AG20443 (cell line): ENCODE measurements at places on chromosomes 6 and 20.

DNA sequence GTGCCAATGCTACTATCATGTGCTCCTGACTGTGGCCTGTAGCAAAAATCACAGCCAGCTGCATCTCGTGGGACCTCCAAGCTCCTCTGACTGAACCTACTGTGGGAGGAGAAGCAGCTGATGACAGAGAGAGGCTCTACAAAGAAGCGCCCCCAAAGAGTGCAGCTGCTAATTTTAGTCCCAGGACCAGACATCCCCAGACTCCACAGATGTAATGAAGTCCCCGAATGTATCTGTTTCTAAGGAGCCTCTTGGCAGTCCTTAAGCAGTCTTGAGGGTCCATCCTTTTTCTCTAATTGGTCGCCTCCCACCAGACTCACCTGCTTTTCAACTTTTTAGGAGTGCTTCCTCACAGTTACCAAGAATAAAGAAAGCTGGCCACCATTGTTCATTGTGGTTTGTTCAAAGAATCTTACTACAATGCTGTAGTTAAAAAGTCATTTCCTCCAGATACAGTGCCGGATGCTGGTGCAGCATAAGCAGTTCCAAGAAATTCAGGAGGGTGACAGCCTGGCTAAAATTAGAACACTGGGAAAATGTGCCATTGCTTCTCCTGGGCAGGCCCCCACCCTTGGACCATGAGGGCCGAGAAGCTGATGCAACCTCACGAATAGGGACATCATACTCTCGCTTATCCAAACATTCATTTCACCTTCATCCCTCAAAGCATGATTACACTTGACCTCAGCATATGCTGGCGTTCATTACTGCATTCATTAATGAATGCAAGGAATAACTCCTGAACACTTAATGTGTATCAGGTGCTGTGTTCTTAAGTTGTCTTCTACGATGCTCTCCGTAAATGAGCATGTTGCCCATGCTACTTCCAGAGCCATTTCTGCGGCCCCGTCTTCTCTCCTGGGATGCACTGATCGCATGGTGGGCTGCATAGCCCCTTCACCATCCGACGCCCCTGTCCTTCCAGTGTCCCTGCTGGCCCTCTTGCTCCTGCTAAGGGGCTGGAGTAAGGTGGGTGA is 66.4 kb downstream of the LY86 start:
- peak; percentile 61 for DNase-seq

DNA sequence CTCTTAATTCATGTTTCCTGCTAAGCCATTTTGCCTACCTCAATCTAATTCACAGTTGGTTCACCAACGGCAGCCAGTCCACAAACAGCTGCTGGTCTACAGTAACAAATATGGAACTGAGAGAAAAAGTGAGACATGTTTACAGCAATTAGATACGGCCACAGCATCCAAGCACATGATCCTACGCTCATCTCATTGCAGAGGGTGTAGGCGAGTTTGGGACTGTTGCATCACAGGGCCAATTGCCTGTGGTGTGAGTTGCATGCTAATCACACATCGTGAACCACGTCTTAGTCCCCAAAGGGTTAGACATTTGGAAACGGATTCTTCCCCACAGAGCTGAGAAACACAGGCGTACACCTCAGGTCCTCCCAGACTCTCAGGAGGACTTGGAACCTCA is 166.9 kb downstream of the EYA2 start:
- DNase-seq, result no peak

GRCh38 chr6:135940616-135941167 is 89.2 kb downstream of the PDE7B start:
- no peak for DNase-seq

GRCh38 chr20:22324505-22324904 is 259.9 kb downstream of the FOXA2 start:
- no peak for DNase-seq

DNA sequence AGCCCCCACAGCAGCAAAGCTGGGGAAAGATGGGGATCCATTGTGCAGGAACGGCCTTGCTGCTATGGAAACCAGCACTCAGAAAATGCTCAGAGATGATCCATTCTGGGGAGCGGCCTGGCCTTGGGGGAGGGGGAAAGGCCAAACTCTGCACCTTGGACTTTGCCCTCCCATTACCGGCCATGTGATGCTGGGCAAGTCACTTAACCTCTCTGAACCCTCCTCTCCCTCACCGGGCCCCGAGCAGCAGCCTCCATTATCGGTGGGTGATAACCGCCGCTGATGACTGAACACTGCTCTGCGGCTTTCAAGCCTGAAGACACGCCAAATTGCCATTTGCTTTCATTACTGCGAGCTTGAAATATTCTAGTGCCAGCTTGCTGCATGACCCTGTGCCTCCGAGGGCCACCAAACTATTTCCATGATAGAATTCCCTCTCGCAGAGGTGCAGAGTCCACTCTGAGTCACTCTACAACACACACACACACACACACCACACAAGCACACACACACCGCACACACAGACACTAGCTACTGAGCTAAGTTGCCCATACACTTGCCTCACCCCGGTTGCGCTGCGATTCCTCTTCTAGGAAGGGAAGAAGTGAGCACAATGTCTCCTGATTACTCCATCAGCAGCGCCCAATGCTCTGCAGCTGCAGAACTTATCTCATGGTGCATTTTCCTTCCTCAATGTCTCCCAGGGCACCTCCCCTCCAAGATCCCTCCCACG is 20.6 kb upstream of the SIRPA start:
- no peak for DNase-seq

DNA sequence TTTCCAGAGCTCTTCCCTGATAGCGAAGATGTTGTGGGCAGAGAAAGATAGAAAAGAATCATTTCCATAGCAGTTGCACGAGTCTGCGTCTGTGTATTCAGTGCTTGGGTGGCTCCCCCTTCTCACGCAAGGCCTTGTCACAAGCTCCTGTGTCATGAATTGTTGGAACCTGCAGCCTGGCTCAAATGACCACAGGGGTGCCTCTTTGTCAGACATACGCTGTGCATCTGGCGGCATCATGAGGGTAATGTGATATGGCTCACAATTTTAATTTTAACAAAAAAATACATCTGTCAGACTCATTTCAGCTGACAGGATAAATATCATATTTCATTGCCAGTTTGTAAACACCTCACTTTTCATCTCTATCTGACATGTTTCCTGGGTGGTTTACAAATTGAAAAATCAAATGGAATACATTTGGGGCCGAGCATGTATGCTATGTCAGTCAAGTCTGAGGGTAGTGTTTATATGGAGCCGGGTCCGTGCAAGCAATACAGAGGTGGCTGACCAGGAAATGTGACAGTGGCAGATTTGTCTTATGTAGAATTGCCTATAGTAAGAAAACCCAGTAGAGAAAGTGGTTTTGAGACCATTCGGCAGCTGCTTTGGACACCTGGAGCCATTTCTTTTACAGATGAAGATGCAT is 90.9 kb downstream of the CAP2 start:
- no peak for DNase-seq

DNA sequence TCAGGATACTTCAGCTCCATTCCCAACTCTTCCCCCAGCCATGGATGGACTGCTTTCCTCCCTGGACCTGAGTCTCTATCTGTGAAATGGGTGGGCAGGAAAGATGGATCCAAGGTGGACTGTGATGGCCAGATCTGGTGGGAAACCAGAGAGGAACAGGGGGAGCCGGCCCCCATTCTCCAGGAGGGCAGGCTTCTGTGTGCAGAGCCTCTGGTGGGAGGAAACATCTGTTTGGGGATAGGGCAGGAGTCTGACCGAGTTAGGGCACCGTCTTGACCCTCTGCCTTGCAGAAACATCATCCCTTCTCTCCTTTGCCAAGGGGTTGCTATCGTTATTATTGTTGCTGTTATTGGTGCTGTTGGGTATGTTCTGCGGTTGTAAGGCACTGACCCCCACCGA is 91.5 kb downstream of the TOX2 start:
- no peak for DNase-seq

GRCh38 chr6:116254297-116255056 is 602 bp upstream of the TSPYL4 start:
- DNase-seq, result no peak

DNA sequence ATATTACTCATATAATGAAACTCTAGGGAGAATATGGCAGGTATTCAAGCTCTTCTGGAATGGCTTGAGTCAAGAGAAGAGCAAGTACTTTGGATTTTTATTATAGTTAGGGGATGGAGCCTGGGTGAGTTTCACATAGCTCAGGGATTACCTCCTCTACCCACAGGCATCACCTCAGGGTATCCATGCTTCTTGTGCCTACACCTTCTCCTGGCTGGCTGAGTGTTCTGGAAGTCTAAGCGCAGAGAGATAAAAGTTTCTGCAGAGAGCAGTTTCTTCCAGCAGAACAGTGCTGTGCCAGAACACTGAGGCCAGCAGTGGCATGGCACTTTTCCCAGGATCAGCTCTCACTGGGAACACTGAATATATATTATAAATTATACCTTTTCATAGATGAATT is 199.7 kb upstream of the KCNQ5 start:
- DNase-seq, result no peak

- no peak for DNase-seq
Observed at GRCh38 chr6:124967444-124967843, 5.2 kb downstream of the RNF217 start.

DNA sequence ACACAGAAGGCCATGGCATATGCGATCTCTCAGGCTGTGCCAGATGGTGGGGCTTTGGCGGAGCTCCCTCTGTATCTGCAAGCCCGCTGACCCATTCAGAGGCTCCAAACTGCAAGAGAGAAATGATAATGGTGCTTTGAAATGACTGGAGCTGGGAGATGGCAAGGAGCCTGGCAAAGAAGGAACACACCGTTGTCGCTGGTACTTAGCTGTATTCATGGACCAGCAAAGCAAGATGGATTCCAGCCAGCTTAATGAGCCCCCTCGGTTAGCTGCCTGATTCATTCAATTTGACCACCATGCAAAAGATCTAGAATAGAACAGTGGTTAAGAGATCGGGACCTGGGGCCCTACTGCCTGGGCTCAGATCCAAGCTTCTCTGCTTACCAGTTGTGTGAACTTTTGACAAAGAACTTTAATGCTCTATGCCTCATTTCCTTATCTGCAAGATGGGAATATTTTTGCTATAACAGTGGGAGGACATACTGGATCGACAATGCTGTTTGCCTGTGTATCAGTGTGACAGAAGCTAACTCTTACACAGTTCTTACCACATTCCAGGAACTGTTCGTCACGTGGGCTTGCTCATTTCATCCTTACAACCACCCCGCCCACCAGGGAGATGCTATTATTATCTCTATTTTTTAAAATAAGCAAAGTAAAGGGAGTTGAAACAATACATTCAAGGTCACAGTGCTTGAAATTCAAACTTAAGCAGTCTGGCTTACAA is 317.8 kb upstream of the SULF2 start:
- peak; percentile 52 for DNase-seq

- no peak for DNase-seq
Observed at GRCh38 chr20:2141600-2142575, 40.3 kb downstream of the STK35 start.

DNA sequence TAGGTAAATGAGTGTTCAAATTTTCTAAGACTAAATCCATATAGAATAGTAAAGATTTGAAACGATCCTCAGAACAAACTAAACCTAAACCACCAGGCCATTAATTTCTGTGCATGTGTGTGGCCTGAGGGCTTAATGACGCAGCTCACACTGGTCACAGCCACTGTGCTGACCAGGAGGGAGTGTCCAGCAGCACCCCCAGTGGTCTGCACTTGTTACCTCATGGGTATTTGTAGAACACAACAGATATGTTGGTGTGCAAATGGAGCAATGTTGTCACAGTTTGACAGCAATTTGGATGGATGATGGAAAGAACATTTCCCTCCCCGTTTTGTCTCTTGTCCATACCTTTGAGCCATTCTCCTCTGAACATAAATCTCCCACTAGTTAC is 122.4 kb upstream of the EXOC2 start:
- DNase-seq, result no peak

- DNase-seq, result no peak
Observed at GRCh38 chr20:63831646-63831992, 555 bp upstream of the ZBTB46 start.

DNA sequence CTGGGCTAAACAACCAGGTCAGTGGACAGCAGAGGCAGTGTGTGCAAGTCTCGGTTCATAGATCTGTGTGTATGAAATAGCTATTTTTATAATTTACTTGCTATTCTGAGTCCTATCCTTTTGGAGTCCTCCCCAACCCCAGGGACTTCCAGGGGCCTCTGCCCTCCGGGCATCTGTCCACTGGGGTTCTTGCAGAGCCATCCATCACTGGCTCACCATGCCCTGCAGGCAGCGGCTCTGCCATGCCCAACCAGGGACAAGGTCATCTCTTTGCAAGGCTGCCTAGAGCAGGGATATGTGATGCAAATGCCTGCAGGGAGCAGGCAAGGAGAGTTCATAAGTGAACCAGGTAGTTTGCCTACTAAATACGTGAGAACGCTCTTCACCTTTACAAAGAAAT is 10.5 kb upstream of the BEND3 start:
- no peak for DNase-seq

DNA sequence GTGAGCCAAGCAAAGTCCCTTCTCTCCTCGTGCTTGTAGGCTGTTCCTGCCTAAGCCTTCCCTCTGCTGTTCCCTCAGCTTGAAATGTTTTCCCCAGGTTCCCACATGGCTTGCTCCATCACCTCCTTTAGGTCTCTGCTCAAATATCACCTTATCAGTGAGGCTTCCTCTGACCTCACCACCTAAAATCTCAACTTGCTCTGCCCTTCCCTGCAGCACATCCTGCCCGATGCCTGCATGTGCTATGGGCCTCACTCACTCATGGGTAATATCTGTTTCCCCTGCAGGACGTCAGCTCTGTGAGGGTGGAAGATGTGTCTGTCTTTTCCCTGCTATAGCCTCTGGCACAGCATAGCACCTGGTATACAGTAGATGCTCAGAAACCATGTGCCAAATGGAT is 29.9 kb upstream of the FKBP1A start:
- no peak for DNase-seq
